ENCODE measurements at places on chromosomes 3 and 15.

DNA sequence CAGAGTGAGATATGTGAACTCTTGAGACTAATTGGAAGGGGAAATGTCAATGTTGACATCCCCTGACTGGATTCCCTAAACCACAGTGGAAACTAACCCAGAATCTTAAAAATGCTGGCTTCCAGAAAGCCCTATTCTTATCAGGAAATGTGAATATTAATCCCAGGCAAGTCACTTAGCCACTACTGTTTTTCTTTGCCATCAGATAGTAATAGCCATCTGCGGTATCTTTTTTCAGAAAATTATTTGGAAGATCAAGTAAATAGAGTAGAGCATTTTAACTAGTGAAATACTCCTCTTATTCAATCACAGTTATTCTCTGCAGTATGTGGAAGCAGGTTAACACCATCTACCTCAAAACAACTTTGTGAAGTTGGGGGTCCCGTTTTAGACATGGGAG, 318.9 kb downstream of the RORA start:
- no peak for DNase-seq

GRCh38 chr3:17805461-17805940, 63.1 kb upstream of the TBC1D5 start:
- DNase-seq, result no peak

DNA sequence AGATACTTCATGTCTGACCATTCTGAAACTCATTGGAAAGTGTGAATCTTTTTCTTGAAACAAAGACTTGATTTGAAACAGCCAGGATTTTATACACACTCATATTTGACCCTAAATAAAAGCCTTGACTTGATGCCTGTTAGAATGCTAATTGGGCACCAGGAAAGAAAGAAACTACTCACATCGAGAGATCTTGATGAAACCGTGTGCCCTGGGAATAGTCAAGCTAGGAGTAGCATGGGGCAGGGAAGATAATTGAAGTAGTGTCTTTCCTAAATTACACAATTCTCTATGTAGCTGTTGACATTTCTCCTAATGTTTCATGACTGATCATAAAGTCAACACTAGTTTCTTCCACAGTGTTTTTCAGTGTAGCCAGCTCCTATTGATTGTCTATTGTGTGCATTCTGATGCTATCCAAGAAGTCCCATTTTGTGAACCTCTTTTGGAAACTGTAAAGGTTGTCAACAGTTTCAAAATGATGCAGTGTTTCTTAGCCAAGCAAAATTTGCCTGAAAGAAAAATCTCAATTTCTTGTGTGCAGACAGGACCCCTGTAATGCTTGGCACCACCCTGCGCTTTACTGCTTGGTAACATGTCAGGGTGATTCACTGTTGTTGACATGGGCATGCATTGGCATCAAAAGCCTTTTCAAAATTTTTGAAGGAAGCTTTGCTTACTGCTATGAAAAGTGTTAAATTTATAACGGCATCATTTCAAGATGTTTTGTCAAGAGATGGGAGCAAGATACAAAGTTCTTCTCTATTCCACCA, 52.5 kb upstream of the OTOL1 start:
- no peak for DNase-seq

- DNase-seq, result no peak
Measured at GRCh38 chr3:78497021-78497420, 1270.8 kb downstream of the ROBO1 start.

DNA sequence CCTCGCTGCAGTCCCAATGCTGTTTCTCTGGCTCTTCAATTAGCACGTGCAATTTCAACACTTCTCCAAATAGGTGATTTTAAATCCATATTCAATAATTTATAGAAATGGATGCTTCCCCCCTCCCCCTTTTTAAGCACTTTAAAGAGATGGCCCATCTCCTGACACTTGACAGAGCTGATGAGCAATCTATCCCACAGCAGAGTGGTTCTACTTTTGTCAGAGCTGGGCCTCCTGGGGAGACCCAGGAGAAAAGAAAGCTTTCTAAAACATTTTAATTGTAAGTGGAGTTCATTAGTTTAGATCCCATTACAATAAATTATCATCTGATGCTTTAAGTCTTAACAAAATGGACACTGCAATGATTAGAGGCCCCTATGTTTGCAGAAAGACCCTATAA, 127.7 kb downstream of the SHQ1 start:
- DNase-seq, result no peak

DNA sequence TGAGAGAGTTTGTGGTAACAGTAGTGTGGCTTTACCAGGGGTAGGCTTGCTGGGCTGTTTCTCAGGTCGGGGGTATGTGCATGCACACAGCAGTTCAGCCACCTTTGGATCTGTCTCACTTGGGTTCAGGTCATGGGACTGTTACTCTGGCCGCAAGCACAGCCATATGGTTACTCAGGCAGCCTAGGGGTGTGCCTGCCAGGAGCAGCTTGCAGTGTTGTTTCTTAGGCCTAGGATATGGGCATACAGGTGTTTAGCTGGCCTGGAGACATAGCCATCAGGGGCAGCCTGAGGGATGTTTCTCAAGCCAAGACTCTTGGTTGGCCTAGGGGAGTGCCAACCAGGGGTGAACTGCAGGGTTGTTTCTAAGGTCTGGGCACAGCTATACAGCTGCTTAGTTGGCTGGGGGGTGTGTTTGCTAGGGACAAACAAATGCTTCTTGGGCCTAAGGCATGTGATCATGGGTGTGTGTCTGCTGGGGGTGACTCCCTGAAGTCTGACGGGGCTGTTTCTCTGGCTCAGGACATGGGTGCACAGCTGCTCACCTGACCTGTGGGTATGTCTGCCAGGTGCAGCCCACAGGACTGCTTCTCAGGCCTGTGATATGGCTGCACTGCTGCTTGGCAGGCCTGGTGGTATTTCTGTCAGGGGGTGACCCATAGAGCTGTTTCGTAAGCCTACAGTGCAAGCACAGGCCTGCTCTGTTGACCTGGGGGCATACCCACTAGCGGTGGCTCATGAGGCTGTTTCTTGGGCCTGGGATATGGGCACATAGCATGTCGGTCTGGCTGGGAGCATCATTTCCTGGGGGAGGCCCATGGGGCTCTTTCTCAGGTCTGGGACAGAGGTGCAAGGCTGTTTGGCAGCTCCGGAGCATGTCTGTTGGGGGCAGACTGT, 168.0 kb upstream of the THRB start:
- DNase-seq, result no peak

GRCh38 chr15:52428297-52428696, 100.4 kb downstream of the MYO5A start:
- DNase-seq, result no peak

DNA sequence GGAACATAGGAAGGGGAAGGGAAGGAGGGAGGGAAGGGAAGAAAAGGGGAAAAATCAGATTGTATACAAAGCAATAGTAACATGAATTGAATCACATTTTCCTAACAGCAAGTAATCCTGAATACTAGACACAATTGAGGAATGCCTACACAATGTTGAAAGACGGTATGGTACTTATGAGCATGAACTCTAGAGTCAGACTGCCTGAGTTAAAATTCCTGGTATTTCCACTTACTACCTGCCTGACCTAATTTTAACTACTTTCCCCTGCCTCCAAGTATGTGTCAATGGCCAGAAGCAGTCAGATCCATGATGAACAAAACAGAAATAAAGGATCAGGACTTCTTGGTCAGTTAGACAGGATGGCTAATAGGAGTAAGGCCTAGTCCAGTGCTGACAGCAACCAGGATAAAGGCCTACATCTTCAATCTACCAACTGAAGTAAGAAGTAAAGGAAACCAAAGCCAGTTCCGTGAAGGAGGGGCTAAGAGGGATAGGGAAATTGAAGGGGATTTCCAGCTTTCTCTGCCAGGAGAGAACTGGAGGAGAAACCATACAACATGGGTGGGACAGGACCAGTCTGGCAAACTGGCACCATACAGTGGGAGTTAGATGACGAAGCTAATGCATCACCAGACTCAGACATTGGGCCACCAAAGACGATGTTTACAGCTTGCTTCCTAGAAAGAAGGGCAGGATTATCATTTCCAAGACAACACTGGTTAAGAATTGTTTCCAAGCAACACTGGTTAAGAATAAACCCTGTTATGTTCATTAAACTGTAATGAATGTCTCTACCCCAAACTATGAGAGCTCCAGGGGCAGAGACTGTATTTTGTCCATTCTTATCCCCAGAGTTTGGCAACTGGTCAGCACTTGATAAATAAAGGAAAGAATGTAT, 151.6 kb upstream of the UBE2E2 start:
- no peak for DNase-seq

DNA sequence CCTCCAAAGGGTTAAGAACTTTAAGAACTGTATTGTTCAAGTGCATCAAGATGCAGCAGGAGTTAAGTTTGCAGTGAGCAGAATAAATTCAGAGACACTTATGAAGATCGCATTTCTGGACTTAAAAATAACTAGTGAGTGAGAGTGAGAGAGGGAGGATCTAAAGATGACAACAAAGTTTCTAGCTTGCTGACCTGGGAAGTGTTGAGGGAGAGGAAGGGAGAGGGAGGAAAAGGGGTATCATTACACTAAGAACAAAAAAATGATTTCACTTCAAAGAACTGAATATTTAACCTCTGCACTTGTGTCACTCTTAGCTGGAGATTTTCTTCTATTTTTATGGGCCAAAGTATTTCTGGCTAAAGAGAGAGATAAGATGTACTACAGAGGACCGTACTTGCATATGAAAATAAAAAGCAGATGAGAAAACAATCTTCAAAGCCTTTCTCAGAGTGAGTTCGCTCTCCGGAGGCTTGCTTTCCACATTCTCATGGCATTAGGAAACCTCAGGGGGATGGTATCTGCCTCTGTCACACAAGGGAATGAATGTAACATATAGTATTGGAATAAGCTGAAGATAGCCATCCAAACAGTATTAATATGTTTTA, 91.4 kb upstream of the TJP1 start:
- DNase-seq, result peak; percentile 46

DNA sequence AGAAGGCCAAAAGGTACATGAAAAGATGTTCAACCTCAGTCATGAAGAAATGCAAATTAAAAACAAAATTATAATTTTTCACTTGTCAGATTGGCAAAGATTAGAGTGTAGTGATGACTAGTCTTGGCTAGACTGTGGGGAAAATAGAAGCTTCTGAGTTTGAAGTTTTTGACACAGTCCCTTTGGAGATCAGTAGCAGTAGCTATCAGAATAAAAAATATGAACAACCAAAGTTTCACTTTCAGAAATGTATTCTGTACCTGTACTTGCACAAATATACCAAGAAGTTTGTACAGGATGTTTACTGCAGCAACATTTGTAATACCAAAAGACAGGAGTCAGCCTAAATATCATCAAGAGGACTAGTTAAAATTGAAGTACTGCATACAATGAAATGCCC, 14.1 kb downstream of the ATP2C1 start:
- no peak for DNase-seq

DNA sequence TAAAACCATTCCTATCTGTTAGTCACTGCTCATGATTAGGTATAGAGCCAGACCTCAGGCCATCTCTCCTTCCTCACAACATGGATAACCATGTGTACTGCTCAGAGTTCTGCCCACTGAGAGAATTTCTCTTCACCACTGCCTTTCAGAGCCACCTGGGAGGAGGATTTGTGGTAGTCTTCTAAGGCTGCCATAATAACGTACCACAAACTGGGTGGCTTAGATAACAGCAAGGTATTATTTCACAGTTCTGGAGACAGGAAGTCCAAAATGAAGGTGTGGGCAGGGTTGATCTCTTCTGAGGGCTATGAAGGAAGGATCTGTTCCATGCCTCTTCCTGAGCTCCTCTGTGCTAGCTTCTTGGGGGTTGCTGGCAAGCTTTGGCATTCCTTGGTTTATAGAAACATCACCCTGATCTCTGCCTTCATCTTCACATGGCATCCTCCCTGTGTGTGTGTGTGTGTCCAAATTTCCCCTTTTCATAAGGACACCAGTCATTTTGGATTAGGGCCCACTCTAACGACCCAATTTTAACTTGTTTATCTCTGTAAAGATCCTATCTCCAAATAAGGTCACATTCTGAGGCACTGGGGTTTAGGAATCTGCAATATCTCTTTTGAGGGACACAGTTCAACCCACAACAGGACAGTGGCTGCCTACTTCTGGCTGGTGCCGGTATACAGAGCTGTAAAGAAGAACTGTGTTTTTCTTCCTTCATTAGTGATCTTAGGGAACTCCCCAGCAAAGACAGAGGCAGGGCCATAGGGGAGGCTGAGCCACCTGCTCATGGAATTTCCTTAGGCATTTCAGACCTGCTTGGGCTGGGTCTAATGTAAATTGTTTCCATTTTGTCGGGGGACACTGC, 42.1 kb upstream of the NOX5 start:
- no peak for DNase-seq

GRCh38 chr15:44325568-44325967, 37.0 kb downstream of the GOLM2 start:
- no peak for DNase-seq

- no peak for DNase-seq
Measured at GRCh38 chr3:31695280-31696008, 162.7 kb downstream of the STT3B start.

- DNase-seq, result no peak
Measured at GRCh38 chr15:96360581-96361308, 30.2 kb downstream of the NR2F2 start.

DNA sequence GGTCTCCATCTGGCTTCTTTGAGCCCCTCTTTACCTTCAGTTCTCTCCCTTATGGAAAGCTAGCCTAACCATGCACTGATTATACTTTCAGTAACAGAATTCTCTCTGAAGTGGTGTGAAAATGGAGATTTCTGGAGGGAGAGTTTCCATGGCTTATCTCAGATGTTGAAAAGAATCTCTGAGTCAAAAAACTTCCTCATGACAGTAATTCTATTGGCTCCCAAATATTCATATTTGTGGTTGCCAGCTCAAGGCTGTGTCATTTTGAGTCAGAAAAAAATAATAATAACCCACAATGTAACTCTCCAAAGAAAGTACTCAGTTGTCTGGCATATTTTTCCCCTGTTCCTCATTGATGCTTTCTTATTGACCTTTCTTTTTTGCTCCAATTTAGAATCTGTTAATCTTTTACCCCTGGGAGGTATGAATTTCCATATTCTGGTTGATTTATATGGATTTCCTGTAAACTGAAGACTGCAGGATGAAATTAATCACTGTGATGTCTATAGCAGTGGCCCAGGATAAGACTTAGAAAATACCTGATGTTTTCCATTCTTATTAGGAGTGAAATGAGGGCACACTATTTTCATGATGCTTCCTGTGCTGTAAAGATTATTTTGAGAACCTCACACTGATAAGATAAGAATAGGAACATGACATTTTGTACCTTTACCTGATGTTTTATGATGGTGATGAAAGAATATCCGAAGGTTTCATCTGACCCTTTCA, 149.5 kb upstream of the EPHA3 start:
- peak; percentile 51 for DNase-seq

GRCh38 chr3:185939721-185940120, 1.9 kb upstream of the TRA2B start:
- DNase-seq, result no peak

Data from AG04449 (cell line).